ENCODE measurements at places on chromosomes 7 and 10. TPM values are rescaled to one million over a fixed set of nuclear protein-coding genes. Genes with fewer than 3 reads are reported as not detected.

GRCh38 chr7:41869091-41869490 lies 166.2 kb upstream of the INHBA start:
- H3K27ac ChIP-seq = no peak overlapping the region
- no peak for DNase-seq
- H3K27me3 ChIP-seq = no peaks in the 10 kb centered on the region
- no peak overlapping the region for H3K4me3 ChIP-seq
- H3K36me3 ChIP-seq = peaks cover 17% of the 10 kb centered on the region

- peaks cover 4% of the 10 kb centered on the region for H3K36me3 ChIP-seq
- no peak for DNase-seq
- no peaks in the 10 kb centered on the region for H3K27me3 ChIP-seq
These were observed 105.0 kb downstream of the ZNF248 start for GRCh38 chr10:37752334-37752875.

GRCh38 chr10:89645742-89646172 lies 715 bp upstream of the PANK1 start:
- no peaks in the 10 kb centered on the region for H3K27me3 ChIP-seq
- H3K4me3 ChIP-seq = no peak overlapping the region
- no peaks in the 10 kb centered on the region for H3K36me3 ChIP-seq
- H3K27ac ChIP-seq = peak overlapping the region; percentile 52

TET1 gene
- 0.58 TPM for polyA plus RNA-seq

- peaks cover 9% of the 10 kb centered on the region for H3K4me1 ChIP-seq
- peak overlapping the region; percentile 21 for H3K4me3 ChIP-seq
- H3K36me3 ChIP-seq = no peaks in the 10 kb centered on the region
- no peak overlapping the region for H3K27ac ChIP-seq
These were observed 1.7 kb downstream of the VPS37D start for GRCh38 chr7:73669288-73669701.

DNA sequence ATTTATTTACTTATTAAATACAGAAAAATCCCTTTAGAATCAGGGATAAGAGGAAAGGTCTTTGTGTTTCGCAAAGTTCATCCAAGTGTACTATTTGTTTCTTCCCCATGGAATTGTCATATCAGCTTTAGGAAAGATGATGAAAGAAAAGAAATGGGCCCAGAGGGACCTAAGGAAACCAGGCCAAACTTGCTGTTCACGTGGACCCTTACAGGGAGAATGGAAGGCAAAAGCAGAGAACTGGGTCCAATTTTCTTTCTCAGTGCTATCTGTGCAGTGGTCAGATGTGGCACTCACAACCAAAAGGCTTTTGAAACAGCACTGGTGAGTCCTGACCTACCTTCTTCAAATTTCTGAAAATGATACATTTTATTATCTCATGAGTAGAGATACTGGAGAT lies 53.6 kb upstream of the FAM133B start:
- H3K36me3 ChIP-seq = no peaks in the 10 kb centered on the region
- peaks cover 34% of the 10 kb centered on the region for H3K4me1 ChIP-seq
- no peak overlapping the region for H3K27ac ChIP-seq
- no peak overlapping the region for H3K4me3 ChIP-seq

GRCh38 chr10:70593513-70593890 lies 9.0 kb downstream of the PRF1 start:
- peaks cover 16% of the 10 kb centered on the region for H3K27me3 ChIP-seq
- DNase-seq = no peak
- H3K4me1 ChIP-seq = peaks cover 5% of the 10 kb centered on the region
- H3K4me3 ChIP-seq = no peak overlapping the region

DNA sequence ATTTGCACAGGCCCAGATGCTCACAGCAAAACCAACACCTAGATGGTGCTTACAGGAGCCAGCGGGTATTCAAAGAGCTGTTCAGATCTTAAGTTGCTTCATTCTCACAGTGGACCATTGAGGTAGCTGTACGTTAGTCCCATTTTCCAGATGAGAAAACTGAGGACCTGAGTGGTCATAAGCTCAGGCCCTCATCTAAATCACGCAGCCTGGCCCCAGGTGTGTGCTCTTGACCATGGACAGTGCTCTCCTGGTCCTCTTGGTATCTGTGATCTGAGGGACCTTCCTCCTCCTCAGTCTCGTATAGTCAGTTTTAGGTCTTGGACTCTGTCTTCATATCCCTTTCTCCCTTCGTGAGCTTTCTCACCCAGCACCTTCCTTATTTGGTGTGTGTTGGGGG lies 43.7 kb downstream of the HTRA1 start:
- peaks cover 17% of the 10 kb centered on the region for H3K27me3 ChIP-seq
- H3K4me3 ChIP-seq = no peak overlapping the region
- DNase-seq = no peak
- H3K36me3 ChIP-seq = no peaks in the 10 kb centered on the region
- no peak overlapping the region for H3K27ac ChIP-seq

- H3K36me3 ChIP-seq = no peaks in the 10 kb centered on the region
- H3K27ac ChIP-seq = no peak overlapping the region
- H3K27me3 ChIP-seq = no peaks in the 10 kb centered on the region
- DNase-seq = no peak
These were observed 170.8 kb upstream of the BET1 start for GRCh38 chr7:94174956-94175355.

- no peak for DNase-seq
- H3K27ac ChIP-seq = peak overlapping the region; percentile 56
- no peaks in the 10 kb centered on the region for H3K27me3 ChIP-seq
- peaks cover 30% of the 10 kb centered on the region for H3K4me1 ChIP-seq
These were observed 37.4 kb downstream of the VCL start for GRCh38 chr10:74035303-74035702.

- H3K4me3 ChIP-seq = no peak overlapping the region
- H3K4me1 ChIP-seq = no peaks in the 10 kb centered on the region
- peaks cover 18% of the 10 kb centered on the region for H3K27me3 ChIP-seq
- no peaks in the 10 kb centered on the region for H3K36me3 ChIP-seq
- H3K27ac ChIP-seq = no peak overlapping the region
- DNase-seq = no peak
These were observed 93.1 kb upstream of the IFRD1 start for GRCh38 chr7:112357136-112357535.

- H3K4me1 ChIP-seq = no peaks in the 10 kb centered on the region
- no peak overlapping the region for H3K4me3 ChIP-seq
- no peak overlapping the region for H3K27ac ChIP-seq
- H3K36me3 ChIP-seq = no peaks in the 10 kb centered on the region
These were observed 177.7 kb downstream of the GNAT3 start for GRCh38 chr7:80334196-80334595.

GRCh38 chr7:159119851-159120539 lies 24.7 kb downstream of the VIPR2 start:
- no peaks in the 10 kb centered on the region for H3K4me1 ChIP-seq
- no peak overlapping the region for H3K4me3 ChIP-seq
- no peak for DNase-seq
- peaks cover 7% of the 10 kb centered on the region for H3K27me3 ChIP-seq
- H3K27ac ChIP-seq = no peak overlapping the region
- no peaks in the 10 kb centered on the region for H3K36me3 ChIP-seq

DNA sequence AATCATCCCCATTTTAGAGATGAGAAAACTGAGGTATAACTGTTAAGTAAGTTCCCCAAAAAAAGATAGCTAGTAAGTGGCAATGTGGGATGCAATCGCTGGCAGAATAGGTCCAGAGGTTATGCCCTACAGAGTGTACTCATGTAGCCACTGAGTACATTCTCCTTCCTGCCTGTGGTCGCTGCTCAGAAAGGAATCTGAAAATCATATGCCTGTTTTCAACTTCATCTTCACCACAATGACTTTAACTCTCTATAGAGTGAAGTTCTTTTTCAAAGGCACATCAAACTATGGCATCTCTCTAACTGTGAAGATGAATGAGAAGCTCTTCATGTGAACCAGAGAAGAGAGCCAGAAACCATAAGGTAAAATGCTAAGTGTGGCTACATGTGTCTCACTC lies 162.2 kb upstream of the SLC25A13 start:
- no peaks in the 10 kb centered on the region for H3K36me3 ChIP-seq
- H3K27ac ChIP-seq = no peak overlapping the region
- no peaks in the 10 kb centered on the region for H3K27me3 ChIP-seq

PLEKHS1 gene
- not detected for polyA plus RNA-seq

GRCh38 chr10:124693396-124693795 lies 50.8 kb downstream of the FAM53B start:
- H3K4me3 ChIP-seq = no peak overlapping the region
- H3K36me3 ChIP-seq = peaks cover 15% of the 10 kb centered on the region
- no peak for DNase-seq
- no peaks in the 10 kb centered on the region for H3K27me3 ChIP-seq
- H3K4me1 ChIP-seq = peaks cover 54% of the 10 kb centered on the region

RARRES2 gene
- not detected for polyA plus RNA-seq

FAM25G gene
- polyA plus RNA-seq = not detected

TFR2 gene
- 1.3 TPM for polyA plus RNA-seq

GRCh38 chr10:123408660-123409059 lies 254.5 kb downstream of the BUB3 start:
- H3K4me1 ChIP-seq = no peaks in the 10 kb centered on the region
- no peak overlapping the region for H3K27ac ChIP-seq

GRCh38 chr10:94238006-94238617 lies 124.6 kb downstream of the NOC3L start:
- peaks cover 12% of the 10 kb centered on the region for H3K27me3 ChIP-seq
- H3K4me3 ChIP-seq = no peak overlapping the region
- H3K27ac ChIP-seq = no peak overlapping the region
- no peaks in the 10 kb centered on the region for H3K36me3 ChIP-seq
- peaks cover 7% of the 10 kb centered on the region for H3K4me1 ChIP-seq

DNA sequence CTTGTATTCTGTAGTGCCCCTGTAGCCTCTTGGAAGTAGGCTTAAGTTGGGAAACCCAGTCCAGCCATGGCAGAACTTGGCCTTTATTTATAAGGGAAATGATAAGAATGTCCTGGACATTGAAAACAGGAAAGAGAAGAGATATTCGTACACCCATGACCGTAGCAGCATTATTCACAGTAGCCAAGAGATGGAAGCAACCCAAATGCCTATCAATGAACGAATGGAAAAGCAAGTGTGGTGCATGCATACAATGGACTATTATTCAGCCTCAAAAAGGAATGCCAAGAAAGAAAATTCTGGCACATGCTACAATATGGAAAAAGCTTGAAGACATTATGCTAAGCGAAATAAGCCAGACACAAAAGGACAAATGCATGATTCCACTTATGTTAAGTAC lies 315.3 kb downstream of the CXCL12 start:
- H3K36me3 ChIP-seq = no peaks in the 10 kb centered on the region
- H3K27ac ChIP-seq = no peak overlapping the region
- H3K4me3 ChIP-seq = no peak overlapping the region

GRCh38 chr7:134781171-134781570 lies 1.7 kb downstream of the CALD1 start:
- DNase-seq = no peak
- no peak overlapping the region for H3K4me3 ChIP-seq
- H3K27me3 ChIP-seq = peaks cover 19% of the 10 kb centered on the region
- H3K27ac ChIP-seq = no peak overlapping the region
- peaks cover 10% of the 10 kb centered on the region for H3K4me1 ChIP-seq

- H3K4me1 ChIP-seq = peaks cover 59% of the 10 kb centered on the region
- no peaks in the 10 kb centered on the region for H3K27me3 ChIP-seq
- peak; percentile 50 for DNase-seq
- H3K27ac ChIP-seq = peak overlapping the region; percentile 95
- H3K36me3 ChIP-seq = no peaks in the 10 kb centered on the region
These were observed 110.7 kb downstream of the RALA start for GRCh38 chr7:39733881-39734632.

EPHA1 gene
- polyA plus RNA-seq = not detected

DNA sequence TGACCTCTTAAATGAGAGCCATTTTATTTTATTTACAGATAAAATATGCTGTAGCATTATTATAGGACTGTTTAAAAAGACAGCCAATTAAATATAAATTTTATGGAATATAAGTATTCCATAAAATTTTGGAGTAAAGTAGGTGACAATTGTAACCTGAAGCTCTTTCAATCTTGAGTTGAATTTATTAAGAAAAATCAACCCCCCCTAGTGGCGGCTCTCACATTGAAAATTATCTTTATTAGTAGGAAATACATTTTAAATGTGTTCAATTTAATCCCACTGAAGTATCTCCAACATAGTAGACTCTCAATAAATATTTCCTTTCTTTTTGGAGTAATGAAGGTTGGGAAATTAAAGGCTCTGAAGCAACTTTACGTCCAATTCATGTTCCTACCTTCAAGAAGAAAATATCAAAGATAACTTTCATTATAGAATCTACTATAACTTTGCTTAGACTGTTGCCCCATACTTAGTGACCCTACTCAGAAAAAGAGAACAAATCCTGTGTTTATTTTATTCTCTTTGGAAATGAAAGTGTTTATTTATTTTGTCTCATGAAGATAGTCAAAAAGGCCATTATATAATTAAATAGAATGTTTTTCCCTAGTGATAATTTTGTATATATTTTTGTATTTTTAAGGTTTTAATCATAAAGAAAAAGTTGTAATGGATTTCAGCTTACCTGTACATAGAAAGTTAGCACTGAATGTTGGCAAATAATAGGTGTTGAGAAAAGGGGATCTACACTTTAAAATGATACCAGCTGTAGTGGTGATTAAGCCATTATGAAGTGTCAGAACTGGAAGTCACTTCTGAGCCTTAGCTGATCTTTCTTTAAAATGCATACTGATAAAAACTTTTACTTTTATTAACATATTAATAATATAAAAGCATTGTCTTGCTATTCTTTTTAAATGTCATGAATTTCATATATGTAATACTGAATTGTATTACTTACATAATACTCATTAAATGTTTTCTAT lies 3.3 kb downstream of the AHR start:
- H3K36me3 ChIP-seq = peaks cover 5% of the 10 kb centered on the region
- H3K4me1 ChIP-seq = peaks cover 38% of the 10 kb centered on the region
- no peaks in the 10 kb centered on the region for H3K27me3 ChIP-seq
- H3K4me3 ChIP-seq = no peak overlapping the region
- no peak overlapping the region for H3K27ac ChIP-seq

- H3K4me1 ChIP-seq = peaks cover 2% of the 10 kb centered on the region
- no peak overlapping the region for H3K4me3 ChIP-seq
- peaks cover 26% of the 10 kb centered on the region for H3K27me3 ChIP-seq
- H3K36me3 ChIP-seq = peaks cover 14% of the 10 kb centered on the region
- no peak overlapping the region for H3K27ac ChIP-seq
- DNase-seq = peak; percentile 27
These were observed 67.6 kb upstream of the DDC start for GRCh38 chr7:50632561-50633413.

DNA sequence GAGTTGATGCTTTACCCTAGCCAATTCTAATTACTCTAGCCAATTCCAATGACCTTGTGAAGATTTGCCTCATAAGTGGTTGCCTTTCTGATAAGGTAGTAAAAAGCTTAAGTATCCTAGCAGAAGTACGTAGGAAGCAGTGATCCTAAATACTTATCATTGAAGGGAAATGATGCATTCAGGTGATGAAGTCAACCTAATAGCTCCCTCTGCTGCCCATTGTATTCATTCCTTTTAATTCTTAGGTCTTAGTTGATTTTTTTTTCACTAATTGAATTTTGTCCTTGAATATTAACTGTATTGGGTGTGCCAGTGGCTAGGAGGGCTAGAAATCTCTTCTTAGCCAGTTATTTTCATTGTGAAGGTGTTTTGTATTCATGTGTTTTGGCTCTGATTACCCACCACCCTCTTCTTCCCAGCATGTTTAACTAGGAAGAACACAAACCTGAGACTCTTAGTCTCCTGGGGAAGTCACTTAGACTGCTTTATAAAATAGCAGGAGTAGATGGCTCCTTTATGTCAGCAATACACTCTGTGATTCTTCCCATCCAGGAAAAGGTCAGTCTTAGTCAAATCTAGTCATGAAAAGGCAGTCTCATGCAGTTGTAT lies 46.3 kb downstream of the PLEKHA8 start:
- H3K4me1 ChIP-seq = no peaks in the 10 kb centered on the region
- H3K36me3 ChIP-seq = peaks cover 10% of the 10 kb centered on the region
